ENCODE measurements at places on chromosomes 12 and 14.

DNA sequence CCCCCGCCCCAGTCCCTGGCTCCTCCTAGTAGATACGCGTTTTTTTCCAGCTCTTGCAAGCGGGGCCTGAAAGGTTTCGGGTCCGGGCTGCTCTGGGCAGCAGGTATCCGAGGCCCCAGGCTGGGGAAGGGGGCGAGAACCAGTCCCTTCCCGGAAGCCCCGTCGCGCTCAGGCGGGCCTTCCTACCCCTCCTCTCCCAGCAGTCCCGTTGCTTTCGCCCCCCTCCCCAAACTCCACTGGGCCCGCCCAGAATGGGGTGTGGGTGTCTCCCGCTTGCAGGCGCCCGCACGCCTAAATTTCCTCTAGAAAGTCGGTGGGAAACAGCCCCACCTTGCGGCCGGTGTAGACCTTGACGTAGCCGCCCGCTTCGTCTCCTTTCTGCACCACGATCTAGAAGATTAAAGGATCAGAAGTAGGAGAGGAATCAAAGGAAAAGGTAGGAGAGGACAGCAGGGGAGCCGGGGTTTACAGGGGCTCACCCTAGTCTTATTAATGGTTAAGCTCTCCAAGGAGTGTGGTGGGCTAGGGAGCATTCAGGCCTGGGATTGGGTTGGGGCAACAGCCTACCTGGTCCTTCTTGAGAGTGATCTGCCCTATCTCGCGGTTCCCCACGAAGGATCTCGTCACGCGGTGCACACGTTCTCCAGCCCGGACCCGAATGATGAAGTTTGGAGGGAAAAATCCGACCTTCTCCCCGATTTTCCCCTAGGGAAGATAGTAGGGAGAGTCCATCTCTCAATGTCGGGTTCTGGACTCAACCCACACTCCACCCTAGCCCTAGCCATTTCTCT, 7.3 kb downstream of the STAC3 start:
- peak; percentile 91 for DNase-seq

DNA sequence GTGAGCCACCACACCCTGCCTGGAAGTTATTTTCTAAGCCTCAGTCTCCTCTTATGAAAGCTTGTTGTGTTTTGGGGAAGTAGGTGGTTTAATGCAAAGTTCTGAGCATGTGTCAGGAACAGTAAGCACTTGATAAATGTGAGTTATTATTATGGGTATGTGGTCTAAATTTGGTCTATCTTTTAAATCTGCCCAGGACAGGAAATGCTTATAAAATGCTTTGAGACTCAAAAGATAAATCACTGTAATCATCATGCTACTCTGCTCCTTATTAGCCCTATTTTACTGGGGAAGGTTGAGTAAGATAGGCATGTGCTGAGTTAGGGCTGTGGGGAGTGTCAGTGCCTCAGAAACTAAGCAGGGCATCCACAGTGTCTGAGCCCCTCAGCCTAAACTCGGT, 13.1 kb upstream of the SRSF5 start:
- no peak for DNase-seq

- no peak for DNase-seq
These were observed 3.6 kb upstream of the AJUBA start for GRCh38 chr14:22985894-22986507.

- no peak for DNase-seq
These were observed 111.9 kb upstream of the DDHD1 start for GRCh38 chr14:53265025-53265424.

DNA sequence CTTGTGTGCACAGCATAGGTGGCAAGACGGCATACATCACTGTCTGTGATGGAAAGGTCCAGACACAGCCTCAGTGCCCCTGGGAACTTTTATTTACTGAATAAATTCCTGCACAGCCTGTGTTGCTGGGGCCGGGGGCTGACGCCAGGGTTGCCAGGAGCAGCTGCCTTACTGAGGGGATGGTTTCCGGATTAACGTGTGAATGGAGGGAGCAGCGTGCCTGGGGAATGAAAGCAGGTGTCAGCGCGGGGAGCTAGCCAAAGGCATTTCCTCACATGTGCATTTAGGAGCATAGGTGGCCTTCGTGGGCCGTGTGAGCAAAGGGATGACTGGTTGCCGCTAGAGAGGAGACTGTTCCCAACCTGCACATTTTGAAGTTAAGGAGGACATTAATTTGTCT, 41.6 kb downstream of the SFSWAP start:
- DNase-seq = no peak

- DNase-seq = no peak
These were observed 50.1 kb downstream of the SLC25A21 start for GRCh38 chr14:37122288-37122687.

GRCh38 chr14:72341686-72342085, 409.5 kb downstream of the RGS6 start:
- no peak for DNase-seq

GRCh38 chr12:118330421-118331018, 42.2 kb downstream of the TAOK3 start:
- DNase-seq = no peak

GRCh38 chr12:25254271-25254880, 3.6 kb upstream of the KRAS start:
- DNase-seq = no peak

GRCh38 chr12:49131894-49132461, 783 bp upstream of the TUBA1B start:
- DNase-seq = no peak

- no peak for DNase-seq
These were observed 11.3 kb upstream of the FAM222A start for GRCh38 chr12:109702111-109702841.

- no peak for DNase-seq
These were observed 8.6 kb upstream of the ASB2 start for GRCh38 chr14:93984987-93985410.

GRCh38 chr12:98259693-98260092, 255.7 kb upstream of the TMPO start:
- DNase-seq = no peak

DNA sequence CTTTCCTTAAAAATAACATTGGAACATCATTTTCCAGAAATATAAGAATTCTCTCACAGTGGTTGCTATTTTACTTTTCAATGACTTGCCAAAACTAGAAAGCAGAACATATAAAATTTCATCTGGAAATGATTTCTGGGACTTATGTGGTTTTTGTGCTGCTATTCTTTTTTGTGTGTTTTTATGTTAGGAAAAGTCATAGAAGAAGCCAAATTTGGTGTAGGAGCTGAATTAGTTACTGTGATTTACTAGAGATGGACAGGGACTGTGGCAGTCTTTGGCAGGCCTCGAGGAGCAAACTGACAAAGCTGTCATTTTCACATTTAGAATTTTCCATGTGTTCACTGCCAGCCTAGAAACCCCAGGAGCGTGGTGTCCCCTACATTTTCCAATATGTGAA, 38.3 kb upstream of the LDHB start:
- no peak for DNase-seq

- no peak for DNase-seq
These were observed 7.9 kb upstream of the FBRSL1 start for GRCh38 chr12:132481771-132482745.

DNA sequence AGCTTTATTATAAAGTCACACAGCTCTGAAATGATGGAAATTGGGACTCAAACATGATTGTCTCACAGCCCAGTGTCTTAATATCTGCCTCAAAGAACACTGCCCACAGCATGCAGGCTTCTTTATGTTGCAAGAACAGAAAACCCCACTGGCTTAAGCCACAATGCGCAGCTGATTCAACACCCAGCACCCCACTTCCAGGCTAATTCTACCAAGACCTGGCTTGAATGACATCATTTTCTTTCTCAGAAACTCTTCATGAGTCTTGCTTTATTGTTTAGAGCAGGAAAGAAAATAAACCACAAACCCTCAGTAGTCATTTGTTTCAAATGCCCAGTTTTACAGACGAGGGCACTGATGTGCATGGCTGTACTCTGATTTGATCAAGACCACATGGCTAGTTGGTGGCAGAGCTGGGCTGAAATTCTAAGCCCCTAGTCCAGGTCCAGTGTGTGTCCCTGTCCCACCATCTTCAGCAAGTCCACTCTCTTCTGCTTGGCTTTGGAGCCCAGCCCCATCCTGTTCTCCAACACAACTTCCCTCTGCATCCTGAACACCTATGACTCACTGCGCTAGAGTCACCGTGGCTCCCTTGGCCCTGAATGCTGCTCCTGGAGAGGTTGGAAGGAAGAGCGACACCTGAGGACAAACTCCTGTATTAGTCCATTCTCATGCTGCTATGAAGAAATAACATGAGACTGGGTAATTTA, 50.3 kb upstream of the SRSF5 start:
- DNase-seq = peak; percentile 68

DNA sequence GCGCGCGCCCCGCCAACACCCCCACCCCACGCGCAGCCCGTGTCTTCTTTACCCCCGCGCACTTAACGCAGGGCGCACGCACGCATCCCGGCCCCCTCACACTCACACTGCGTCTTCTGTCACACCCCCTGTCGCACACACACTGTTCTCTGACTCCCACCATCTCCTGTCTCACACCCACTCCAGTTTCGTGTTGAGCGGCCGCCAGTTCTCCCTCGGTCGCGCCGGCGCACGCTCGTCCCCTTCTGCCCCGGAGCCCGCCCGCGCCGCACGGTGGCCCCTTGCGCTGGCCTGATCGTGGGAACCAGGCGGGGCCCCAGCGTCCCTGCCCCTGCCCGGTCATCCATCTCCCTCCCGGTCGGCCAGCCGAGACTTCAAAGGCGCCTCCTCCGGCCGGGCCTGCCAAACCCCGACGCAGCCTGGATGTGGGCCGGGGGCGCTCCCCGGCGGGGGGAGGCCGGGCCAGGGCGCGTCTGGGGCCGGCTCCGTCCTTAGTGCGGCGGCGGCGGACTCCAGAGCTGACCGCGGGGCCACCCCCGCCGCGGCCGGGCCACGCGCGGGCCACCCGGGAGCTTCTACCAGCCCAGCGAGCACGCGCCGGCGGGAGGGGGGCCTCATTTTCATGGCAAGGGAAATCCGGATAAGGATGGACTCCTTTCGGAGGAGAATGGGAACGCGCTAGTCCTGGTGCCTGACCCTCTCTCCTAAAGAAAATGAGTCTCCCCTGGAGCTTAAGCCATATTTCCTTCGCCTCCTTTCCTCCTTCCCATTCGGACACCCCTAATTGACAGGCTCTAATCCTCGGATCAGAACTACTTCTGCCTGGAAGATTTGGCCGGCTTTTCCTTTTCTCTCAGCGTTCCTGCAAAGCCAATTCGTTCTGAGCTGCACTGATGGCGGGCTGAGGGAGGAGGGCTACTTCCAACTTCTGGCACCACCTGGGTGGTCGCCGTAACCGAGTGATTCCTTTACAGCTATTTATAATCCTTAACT, 82.0 kb upstream of the HMGA2 start:
- DNase-seq = peak; percentile 15

DNA sequence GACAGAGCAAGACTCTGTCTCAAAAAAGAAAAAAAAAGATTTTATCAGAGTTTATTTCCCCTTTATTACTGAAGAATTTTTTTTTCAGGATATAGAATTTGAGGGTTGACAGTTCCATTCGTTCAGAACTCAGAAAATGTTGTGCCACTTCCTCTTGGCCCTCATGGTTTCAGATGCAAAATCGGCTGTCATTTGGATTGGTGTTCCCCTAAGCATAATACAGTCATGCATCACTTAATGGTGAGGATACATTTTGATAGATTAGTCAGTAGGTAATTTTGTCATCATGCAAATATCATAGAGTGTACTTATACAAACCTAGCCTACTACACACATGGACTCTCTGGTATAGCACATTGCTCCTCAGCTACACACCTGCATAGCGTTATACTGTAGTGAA, 263.9 kb upstream of the RTL1 start:
- no peak for DNase-seq

DNA sequence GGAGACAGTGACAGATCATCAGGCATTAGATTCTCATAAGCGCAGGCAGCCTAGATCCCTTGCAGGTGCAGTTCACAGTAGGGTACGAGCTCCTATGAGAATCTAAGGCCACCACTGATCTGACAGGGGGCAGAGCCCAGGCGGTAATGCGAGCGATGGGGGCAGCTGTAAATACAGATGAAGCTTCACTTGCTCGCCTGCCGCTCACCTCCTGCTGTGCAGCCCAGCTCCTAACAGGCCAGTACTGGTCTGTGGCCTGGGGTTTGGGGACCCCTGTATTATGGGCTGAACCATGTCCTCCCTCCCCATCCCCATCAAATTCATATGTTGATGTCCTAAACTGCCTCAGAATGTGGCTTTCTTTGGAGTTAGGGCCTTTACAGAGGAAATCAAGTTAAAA, 63.2 kb downstream of the NOS1 start:
- no peak for DNase-seq

DNA sequence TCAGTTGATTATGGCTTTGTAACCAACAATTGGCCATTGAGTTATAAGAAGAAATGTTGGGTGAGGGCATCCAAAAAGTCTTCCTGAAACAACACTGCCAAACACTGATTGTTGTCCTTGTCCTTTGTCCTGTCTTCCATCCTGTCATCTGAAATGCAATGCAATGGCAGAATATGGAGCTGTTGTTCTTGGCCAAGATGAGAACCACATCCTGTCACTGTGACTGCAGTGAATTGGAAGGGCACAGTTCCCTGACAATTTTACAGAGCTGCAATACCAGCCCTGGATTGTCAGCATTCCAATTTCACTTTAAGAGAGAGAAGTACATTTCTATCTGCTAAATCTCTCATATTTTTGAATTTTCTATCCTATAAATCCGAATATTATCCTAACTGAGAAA, 613.3 kb downstream of the FLRT2 start:
- DNase-seq = no peak

DNA sequence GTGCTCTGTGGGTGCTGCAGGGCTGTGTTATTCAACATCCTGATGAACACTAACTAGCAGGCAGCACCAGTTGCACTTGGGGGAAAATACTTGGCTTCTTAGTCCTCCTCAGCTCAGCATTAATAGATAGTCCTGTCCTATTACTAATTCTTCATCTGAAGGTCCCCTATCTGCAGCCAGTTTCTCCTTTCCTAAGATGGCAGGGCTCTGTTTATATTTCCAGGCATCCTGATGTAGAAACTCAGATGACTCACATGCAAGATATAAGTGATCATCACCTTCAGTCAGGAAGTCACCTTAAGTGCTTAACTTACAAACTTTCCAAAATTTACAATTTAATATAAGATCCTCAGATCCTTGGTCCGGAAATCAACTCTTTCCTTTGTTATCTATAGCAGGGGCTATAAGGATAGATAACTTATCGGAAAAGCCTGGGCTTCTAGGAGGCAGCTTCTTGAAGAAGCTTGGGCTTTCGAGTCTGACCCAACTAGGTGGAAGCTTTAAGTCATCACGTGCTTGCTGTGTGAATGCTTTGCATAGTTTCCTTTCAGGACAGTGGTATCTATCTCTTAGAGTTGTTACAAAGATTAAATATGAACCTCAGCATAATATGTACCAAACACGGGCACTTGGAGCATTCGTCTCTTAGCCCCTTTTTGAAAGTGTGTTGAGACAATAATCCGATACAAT, 181.0 kb upstream of the GRIP1 start:
- no peak for DNase-seq
